ENCODE measurements at places on chromosomes 12 and 14.
A peak's percentile ranks its signal among the peaks of the same experiment; 100 is the strongest.

DNA sequence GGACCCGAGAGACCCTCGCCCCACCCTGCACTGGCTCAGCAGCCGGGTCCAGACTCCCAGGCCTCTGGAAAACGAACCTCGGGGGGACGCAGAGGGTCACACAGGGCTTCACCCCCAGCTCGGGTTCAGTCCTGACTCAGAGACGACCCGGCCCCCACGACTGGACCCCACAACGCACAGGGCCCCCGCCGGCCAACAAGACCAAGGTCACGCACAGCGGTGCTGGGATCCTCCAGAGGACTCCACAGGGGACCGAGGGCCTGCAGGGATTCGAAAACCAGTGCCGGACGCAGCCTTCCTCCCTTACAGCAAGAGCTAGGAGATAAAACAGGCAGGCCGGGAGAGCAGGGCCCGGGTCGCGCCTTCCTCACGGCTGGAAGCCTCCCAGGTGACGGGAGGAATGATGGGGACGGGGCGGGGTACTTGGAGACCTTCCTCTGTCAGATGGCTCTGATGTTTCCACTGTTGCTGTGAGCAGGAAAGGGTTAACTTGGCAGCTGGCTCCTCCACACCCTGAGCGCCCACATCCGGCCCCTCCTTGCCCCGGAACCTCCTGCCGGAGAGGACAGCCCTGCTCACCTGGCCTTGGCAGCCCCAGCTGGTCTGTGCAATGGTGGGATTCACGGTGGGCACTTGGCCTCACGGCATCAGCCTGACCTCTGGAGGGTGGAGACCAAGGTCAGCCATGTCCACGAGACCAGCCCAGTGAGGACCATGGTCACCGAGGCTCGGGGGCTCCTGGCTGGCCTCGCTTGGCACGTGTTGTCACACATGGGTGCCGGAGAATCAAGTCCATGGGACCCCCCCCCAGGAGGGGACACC, 46.2 kb downstream of the GALNT9 start:
- DNase-seq = no peak

DNA sequence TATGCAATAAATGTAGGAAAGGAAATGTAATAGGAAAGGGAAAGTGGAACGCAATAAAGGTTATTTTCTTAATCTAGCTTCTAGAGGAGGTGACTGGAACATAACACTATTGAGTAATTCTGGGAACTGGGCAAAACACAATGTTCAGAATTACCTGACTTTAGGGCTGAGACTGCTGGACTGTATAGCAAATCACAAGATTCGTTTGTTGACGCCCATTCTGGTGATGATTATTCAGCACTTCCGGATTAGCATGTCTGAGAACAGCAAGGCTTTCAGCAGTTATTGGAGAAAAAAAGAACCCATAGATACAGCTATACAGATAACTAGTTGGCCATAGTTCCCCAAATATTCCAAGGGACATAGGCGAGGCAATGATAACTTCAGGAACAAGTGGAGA, 2.3 kb upstream of the KLRD1 start:
- DNase-seq = no peak

GRCh38 chr12:26114720-26115401, 10.0 kb downstream of the BHLHE41 start:
- DNase-seq = no peak

GRCh38 chr12:105562199-105562971, 231.9 kb downstream of the C12orf75 start:
- no peak for DNase-seq

DNA sequence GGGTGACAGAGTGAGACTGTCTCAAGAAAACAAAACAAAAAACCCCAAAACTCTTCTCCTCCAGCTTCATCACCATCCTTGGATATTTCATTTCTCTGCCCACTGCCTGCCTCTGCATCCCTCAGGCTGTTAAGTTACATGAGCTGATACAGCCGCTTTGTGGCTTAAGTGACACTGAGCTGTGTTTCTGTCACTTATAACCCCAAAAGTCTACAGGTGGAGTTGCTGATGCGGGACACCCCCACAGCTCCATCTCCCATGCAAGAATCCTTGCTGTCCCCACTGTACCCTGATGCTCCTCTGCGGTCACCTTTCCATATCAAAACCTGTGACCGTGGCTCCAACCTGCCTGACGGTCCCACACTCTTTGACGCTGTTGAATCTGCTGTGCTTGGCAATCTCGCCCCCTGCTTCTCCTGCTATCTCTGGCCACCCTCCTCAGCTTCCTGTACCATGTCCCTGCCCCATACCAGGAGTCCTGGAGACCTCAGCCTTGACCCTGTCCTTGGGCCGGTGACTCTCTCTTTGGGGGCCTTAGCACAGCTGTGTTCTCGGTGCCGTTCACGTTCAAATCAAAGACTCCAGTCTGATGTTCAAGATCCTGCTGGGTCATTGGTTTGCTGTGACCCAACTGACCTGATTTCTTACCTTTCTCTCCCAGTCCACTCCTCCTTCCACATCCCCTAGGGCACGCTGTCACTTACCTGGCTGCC, 20.3 kb downstream of the HVCN1 start:
- no peak for DNase-seq

DNA sequence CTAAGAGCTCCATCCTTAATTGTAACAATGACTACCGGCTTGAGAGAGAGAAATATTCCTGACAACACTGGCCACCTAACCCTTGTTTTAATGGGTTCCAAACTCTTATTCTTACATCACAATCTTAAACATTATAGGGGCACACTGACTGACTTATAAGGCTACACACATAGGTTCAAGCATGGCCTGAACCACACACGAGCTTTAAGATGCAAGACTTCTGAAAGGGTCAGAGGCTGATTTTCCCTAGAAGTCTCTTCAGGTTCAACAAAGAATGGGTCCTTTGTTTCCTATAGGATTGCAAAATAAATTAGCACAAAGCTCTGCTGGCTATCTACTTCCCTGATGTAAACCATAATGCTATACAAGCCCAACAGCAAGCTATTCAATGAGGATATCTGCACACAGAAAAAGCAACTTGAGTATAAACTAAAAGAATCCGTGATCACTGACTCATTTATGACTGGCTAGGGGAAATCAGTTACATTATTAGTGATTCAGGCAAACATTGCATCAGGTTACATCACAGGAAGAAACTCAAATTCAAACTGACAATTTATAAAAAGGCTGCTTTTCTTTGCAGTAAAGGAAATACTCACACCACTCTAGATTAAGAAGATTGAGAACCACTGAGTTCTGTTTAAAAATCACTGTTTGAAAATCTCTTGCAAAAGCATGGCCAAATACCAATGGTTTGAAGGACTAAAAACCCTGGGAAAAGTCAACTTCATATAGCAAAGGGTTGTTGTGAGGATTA, 8.5 kb downstream of the BTG1 start:
- DNase-seq = no peak

- DNase-seq = no peak
Observed at GRCh38 chr14:21874167-21874566, 200.5 kb upstream of the OR4E1 start.

DNA sequence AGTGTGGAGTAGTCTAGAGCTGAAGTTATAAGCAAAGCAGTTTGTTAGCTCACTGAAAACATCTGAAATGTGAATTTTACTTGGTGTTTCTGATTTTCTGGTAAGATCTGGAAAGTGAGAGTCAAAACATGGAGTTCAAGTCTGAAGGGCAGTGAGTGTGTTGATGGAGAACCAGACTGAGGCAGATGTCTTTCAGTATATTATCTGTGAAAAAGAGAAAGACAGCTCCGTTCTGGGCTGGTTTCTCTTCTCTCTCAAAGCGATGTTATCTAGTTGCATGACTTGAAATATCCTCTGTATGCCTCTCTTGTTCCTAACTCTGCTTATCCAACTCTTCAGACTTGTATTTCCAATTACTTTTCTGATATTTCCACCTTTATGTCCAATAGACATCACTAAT, 381.9 kb upstream of the RGS6 start:
- no peak for DNase-seq

- no peak for DNase-seq
Observed at GRCh38 chr12:32069071-32069470, 37.6 kb upstream of the BICD1 start.

GRCh38 chr12:92701441-92701840, 1.3 kb upstream of the PLEKHG7 start:
- no peak for DNase-seq

- no peak for DNase-seq
Observed at GRCh38 chr12:124993626-124994436, at the start of gene BRI3BP. BRI3BP (plus strand) TSS chr12:124993645; CDS start chr12:124993791, 146 bp downstream.

DNA sequence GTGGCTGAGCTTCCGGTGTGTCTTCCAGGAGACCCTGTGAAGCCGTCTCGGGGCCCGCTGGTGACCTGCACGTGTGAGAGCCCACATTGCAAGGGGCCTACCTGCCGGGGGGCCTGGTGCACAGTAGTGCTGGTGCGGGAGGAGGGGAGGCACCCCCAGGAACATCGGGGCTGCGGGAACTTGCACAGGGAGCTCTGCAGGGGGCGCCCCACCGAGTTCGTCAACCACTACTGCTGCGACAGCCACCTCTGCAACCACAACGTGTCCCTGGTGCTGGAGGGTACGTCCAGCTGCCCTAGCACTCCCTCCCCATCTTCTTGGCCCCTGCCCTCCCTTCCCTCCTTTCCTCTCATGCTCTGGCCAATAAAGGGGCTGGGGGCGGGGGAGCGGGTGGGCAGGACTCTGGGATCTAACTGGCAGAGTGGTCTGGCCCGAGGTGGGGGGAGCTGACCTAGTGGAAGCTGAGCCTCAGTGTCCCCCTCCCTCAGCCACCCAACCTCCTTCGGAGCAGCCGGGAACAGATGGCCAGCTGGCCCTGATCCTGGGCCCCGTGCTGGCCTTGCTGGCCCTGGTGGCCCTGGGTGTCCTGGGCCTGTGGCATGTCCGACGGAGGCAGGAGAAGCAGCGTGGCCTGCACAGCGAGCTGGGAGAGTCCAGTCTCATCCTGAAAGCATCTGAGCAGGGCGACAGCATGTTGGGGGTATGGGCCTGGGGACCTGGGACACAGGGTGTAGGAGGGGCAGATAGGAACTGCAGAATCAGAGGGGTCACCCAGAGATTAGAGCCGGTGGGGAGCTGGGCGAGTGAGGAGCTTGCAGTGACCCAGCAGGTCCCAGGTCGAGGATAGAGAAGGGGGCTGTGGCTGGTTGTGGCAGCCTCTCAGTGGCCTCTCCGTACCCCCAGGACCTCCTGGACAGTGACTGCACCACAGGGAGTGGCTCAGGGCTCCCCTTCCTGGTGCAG, 6.0 kb downstream of the ACVRL1 start:
- no peak for DNase-seq

- DNase-seq = no peak
Observed at GRCh38 chr12:100186071-100186470, 14.5 kb upstream of the ACTR6 start.

DNA sequence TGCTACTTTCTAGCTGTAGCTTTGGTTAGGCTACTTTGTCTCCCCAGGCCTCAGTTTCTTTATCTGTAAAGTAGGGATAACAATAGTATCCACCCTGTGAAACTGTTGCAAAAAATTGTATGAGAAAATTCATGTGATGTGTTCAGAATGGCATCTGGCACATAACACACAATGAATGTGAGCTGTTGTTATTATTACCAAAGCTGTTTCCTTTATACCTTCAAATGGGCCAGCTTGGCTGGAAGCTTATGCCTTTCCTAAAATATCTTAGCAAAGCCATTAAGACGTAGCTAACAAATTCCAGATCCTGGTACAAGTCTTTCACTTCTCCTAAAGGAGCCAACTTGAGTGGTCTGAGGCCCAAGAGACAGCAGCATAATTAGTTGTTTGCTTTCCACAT, 25.2 kb upstream of the MANSC4 start:
- DNase-seq = no peak

GRCh38 chr14:30159374-30159773, 231.7 kb upstream of the PRKD1 start:
- DNase-seq = no peak

DNA sequence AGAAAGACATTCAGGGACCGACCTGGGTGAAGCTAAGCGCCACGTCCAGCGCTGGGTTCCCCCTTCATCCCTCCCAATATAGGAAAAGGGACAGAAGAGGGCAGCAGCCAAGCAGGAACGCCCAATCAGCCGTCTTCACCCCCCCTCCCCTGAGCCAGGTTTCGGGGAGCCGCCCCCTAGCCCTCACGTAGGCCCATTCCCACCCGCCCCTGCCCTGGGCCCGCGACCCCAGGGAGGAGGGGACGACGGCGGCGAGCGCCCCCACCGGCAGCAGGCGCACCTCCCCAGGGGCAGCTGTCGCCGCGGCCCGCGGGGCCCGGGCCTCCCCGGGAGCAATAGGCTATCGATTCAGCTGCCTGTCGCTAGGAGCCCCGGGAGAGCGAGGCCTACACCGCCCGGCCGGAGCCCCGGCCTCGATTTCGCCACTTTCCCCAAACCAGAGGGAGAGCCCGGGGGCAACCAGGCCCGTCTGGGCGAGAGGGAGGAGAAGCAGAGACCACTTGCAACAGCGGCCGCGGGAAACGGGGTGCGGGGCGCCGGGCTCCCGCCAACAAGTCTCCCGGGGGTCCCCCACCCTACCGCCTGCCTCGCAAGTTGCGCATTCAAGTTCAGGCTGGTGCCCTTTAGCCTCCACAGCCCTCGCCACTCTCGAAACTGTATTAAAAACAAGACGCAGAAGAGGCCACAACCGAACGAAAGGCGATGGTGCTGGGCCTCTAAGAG, 1.3 kb downstream of the DCAF5 start:
- peak; percentile 75 for DNase-seq
